Femur (tissue), 1 donor: ENCODE measurements at places on chromosomes 1 and 21.

DNA sequence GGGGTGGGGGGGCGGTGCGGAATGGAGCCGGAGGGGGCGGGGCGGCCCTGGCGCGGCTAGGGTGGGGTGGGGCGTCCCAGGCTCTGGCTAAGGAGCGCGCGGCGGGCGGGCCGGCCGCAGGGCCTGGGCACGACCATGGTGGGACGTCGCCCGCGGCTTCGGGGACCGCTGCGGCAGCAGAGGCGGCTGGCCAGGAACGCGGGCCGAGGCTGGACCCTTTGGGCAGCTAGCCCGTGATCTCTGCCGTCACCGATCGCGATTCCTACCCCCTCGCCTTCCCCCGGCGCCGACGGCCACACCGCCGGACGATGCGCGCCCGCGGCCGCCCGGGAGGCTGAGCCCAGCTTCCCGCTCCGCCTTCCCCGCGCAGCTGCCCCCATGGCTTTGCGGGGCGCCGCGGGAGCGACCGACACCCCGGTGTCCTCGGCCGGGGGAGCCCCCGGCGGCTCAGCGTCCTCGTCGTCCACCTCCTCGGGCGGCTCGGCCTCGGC lies at the start of gene MAP3K21:
Gene MAP3K21 (plus strand): TSS at position 74 of the 491 bp plus-strand sequence. CDS start 305 bp downstream, at position 379.
- no peak for DNase-seq

DNA sequence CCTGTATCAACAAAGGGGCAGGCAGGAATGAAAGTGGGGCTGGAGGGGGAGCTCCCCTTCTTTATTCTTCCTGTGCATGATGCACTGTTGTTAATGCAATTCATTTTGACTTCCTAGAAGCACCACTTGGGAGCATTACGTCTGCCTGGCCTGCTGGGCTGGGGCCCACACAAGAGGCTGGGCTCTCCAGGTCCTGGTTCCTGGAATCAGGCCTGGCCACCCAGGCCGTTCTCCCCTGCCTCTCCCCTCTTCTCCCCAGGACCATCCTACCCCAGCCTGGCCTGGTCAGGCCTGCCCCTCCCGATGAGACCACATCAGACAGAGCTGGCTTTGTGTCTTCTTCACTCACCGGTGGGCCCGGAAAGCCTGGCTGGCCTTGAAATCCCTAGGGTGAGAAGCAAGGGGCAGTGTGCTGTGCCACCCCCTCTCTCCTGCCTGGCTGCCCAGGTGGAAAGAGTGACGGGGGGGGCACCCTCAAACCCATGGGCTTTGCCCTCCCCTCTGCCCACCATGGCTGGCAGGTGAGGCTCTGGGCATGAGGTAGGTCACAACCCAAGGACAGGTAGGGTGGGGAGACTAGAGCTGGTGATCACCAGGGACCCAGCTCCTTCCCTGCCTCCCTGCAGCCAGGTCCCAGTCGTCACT lies 20.7 kb upstream of the PEF1 start:
- peak; percentile 87 for DNase-seq

GRCh38 chr1:55822891-55823290 lies 607.7 kb upstream of the USP24 start:
- DNase-seq: no peak

DNA sequence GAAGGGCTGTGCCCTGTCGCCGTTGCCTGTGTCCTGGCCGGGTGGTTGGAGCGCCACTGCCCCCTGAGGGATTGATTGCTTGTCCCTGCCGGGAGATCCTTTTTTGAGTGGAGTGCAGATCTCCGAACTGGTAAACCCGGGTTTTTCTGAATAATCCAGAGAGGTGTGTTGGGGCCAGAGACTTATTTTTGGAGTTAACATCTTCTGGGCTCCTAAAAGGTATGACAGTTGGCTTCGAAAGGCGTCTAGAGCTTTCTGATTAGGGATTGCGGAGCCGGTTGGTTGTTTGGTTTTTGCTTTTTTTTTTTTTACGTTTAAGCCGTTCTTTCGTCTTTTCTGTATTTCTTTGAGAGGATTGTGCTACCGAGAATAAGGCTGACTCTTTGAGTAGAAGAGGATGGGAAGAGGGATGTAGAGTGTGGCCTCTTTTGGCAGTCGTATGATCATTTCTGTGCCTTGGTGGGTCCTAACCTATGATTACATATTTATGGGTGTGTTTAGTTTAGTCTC lies 756 bp downstream of the RLF start:
- no peak for DNase-seq

DNA sequence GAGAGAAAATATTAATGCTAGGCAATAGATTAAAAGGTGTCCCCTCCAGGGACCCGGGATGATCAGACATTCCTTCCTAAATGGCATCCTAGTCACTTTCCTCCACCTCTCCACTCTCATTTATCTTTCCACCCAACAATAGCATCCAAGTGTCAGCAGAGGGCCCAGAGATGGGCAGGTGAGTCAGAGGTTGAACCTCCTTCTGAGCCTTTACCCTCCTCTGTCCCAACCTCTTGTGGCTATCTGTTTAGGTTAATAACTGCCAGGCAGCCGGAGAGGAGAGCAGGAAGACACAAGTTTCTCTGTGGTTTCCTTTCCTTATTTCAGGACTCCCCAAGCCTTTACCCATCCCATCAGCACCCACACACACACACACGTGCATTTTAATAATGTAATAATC lies 4.1 kb downstream of the GJA5 start:
- DNase-seq: no peak

GRCh38 chr1:25089772-25090171 lies 142.5 kb downstream of the SYF2 start:
- no peak for DNase-seq

DNA sequence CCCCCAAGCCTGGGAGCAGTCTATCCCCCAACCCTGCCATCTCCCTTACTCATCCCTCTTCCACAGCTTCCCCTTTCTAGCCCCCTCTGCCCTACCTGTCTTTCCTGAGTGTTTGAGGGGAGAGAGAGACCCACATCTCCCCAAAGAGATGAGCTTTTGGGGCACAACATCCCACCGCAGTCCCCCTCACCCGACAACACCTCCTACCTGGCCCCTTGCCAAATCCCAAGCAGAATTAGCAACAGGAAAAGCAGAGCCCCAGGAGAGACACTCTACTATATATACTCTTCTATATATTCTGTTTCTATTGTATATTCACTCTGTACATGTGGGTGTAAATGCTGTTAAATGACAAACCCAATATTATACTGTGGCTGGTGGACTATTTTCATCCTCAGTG lies 9.9 kb upstream of the KCNC4 start:
- no peak for DNase-seq

GRCh38 chr1:29900712-29901111 lies 664.4 kb downstream of the PTPRU start:
- DNase-seq: peak; percentile 51

DNA sequence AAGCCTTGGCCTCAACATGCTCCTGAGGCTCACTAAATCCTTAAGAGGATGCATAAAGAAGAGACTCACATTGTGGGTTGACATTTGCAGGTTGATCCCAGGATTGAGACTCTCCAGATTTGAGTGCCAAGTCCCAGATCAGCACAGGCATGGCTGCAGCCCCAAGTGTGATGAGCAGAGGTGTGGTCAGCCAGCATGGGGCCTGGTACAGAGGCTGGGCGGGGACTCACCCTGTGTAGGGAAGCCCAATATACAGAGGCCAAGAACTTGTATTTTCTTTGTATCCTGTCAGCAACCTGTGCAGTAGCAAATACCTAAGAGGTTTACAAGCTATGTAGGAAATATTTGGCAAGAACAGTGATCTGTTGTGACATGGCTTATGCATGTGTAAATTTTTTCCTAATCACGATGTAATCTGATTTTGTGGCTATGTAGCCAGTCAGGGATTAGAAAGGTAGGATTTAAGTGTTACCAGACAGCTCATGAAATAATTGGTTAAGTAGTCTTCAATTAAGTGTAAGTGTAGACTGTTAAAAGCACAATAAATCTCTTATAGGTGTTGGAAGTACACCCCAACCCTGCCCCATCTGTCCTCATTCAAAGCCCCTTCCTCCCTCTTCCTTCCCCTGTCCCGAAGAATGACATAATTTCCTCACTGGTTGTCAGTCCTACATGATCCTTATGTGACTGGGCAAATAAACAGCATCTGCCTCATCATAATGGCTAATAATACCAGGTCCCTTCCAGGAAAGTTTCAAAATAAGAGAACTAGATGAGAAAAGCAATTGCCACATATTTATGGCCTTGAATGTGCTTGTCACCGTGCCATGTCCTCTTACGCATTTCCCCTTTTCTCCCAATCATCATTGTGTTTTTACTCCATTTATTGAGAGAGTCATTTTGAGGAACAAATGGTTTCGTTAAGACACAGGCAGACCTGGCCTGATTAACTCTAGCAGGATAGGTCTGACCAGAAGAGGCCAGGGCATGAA lies 120.9 kb downstream of the HLX start:
- DNase-seq: no peak

- no peak for DNase-seq
Measured at GRCh38 chr1:45101947-45102346, 89.9 kb downstream of the UROD start.

DNA sequence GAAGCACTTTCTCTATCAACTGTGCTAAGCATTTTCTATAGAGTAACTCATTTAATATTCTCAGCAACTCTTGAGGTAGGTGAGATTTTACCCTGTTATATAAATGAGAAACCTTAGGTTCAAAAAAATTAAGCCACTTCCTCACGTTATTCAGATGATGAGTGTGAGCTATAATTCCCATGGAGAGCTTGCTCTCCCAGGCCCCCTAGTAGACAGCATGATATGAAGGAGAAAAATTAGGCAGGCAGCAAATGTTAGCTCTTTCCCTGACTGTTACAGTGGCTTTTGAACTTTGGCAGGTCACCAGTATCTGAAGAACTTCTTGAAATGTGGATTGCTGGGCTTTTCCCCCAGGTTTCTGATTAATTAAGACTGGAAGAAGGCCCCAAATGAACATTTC lies 753.1 kb downstream of the NCAM2 start:
- no peak for DNase-seq

DNA sequence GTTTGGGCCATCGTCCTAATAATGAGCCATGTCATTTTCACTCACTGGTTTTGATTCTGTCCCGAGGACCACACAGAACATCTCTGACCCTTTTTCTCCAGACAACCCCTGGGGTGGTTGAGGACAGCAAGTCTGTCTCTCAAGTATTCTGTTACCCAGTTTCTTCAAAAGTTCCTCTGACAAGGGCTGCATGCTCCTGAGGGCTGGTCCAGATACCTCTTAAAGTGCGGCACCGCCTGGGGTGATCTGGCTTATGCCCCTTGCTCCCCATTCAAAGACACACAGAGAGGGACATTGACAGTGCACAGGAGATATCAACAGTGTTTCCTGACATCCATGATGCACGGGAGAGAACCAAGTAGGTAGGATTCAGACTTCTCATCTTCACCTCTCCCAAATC lies 132.9 kb upstream of the EDN2 start:
- no peak for DNase-seq

GRCh38 chr1:39214714-39214997 lies 10.2 kb downstream of the MACF1 start:
- no peak for DNase-seq

GRCh38 chr1:154859786-154860155 lies 10.3 kb downstream of the KCNN3 start:
- DNase-seq: peak; percentile 44

GRCh38 chr21:38622827-38623209 lies 124.5 kb upstream of the ERG start:
- no peak for DNase-seq

DNA sequence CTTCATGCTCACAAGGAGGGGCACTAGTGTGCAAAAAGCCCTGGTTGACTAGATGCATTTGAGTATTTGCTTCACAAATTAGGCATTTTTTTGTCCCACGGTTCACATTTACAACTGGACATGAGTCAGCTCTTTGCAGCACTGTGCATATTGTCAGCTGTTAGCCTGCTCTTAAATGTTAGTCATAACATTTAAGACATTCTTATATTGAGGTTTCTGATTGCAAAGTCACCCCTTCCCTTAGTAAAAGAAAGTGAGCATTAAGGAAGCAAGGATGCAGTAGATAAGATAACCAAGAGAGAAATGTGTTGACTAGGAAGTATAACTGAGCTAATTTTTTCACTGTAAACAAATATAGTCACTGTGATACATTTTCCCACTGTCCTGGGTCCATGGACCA lies 132.6 kb upstream of the CTTNBP2NL start:
- no peak for DNase-seq

- no peak for DNase-seq
Measured at GRCh38 chr1:9080705-9081291, 11.4 kb upstream of the SLC2A5 start.

- no peak for DNase-seq
Measured at GRCh38 chr1:17994046-17994445, 113.6 kb upstream of the IGSF21 start.

DNA sequence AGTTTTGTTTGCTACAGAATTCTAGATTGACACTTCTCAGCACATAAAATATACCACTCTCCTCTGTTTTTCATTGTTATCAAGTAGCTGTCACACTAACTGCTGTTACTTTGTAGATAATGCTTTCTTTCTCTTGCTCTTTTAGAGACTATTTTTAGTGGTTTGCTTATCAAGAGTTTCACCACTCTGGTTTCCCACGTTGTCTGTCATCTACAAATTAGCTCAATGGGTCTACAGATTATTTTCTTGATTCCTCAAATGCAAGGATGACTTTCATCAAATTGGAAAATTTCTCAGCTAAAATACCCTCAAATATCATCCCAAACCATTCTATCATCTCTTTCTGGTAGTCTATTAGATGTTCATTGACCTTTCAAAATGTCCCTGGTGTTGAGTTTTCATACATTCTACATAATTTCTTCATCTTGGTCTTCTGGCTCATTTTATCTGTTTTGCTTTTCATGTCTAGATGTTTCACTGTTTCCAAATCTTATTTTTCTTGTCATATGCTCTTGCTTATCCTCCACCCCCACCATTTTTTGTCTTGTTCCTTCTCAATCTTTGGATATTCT lies 122.5 kb downstream of the TRIM33 start:
- DNase-seq: no peak

- DNase-seq: no peak
Measured at GRCh38 chr21:16837321-16837720, 675.5 kb upstream of the CXADR start.

DNA sequence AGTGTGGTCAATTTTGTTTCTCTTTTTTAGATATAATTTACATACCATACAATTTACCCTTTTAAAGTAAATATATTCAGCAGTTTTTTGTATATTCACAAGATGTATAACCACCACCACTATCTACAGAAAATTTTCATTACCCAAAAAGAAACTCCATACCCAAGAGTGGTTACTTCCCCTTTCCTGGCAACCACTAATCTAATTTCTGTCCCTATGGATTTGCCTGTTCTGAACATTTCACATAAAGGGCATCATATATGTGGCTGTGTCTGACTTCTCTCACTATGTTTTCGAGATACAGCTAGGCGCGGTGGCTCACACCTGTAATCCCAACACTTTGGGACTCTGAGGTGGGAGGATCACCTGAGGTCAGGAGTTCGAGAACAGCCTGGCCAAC lies 13.6 kb downstream of the PACC1 start:
- DNase-seq: no peak

DNA sequence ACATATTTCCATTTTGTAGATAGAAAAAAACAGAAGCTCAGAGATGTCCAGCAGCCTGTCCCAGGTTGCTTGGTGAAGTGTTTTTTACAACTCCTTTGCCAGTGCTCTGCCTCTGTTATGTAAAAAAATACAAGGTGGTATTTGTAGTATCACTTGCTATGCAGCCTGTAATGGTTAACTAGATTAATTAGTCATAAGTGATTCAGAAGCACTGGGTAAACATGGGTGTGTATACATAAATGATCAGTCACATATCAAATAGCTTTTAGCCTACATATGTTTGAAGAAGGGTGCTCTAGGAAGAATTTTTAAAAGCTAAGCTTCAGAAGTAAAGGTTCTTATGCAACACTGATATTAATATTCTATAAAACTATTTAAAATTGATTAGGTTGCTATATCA lies 70.0 kb upstream of the MAGI3 start:
- no peak for DNase-seq
